ENCODE measurements at places on chromosomes 2 and 18. TPM values are rescaled to one million over a fixed set of nuclear protein-coding genes. Genes with fewer than 3 reads are reported as not detected.

The UGT1A5 gene
- 0.09 TPM for total RNA-seq

The RTP5 gene
- total RNA-seq = not detected

The ANKRD30BL gene
- total RNA-seq = not detected

The FOXD4L1 gene
- total RNA-seq = 0.35 TPM

The CKAP2L gene
- total RNA-seq = 13.9 TPM

The PRSS56 gene
- 0.10 TPM for total RNA-seq

The CCDC74A gene
- total RNA-seq = 16.2 TPM

The CENPA gene
- total RNA-seq = 49.1 TPM

Measured in A549 treated with AZD2906 at 1 μM for 4 hours (cell line).